ENCODE measurements at places on chromosomes 12 and 14. TPM values are rescaled to one million over a fixed set of nuclear protein-coding genes. Genes with fewer than 3 reads are reported as not detected.

DNA sequence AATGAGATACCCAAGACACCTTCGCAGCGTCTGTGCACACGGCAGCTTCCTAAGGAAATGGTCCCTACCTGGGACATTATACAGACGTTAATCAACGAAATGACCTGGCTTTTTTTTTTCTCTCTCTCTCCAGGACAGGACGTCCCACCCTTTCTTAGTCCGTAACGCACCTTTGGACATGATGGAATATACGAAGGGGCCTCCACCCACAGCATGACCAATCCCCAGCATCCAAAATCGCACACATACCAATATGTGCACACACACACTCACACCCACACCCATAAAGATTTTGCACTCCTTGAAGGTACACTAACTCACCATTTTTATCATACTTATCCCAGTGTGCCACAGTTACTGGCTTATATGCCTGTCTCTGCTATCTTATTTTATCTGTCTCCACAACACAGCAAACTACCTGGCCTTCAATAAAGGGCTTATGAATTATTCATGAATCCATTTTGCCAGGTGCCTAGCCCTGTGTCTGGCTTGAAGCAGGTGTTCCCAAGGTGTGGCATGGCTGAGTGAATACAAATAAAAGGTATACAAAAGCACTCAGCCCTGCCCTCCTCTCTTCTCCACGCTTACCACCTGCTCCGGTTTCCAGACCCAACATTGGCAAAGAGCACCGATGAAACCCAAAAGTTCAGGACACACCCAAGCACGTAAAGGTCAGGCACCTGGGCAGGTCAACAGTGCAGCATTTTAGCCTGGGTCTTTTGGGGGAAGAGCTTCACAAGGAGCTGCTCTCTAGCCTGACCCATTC, 2.2 kb downstream of the SCNN1A start:
- DNase-seq: no peak

DNA sequence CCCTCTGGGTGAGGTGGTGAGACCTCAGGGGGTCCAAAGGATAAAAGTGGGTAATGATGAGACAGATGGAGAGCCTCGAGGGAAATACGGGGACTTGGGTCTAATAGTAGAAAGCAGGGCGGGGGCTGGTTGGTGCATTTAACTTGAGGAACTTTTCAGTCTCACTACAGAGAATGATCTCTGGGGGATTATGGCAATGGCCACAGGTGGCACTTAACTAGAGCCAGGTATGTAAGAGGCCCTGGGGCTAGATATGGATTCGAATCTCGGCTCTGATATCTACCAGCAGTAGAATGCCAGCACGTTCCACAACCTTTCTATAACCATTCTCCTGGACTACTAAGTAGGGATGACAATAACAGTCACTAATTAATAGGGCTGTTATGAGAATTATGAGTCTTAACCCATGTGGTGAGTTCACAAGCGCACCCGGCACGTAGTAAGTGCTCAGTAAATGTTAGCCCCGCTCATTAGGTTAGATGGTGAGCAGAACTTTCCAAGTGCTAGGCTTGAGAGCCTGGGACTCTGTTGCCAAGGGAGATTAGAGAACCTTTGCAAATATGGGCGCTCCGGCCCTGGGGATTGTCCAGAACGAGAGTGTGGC, 888 bp upstream of the PLXNC1 start:
- peak; percentile 15 for DNase-seq

Gene COX8C
- 0.73 TPM for polyA plus RNA-seq

DNA sequence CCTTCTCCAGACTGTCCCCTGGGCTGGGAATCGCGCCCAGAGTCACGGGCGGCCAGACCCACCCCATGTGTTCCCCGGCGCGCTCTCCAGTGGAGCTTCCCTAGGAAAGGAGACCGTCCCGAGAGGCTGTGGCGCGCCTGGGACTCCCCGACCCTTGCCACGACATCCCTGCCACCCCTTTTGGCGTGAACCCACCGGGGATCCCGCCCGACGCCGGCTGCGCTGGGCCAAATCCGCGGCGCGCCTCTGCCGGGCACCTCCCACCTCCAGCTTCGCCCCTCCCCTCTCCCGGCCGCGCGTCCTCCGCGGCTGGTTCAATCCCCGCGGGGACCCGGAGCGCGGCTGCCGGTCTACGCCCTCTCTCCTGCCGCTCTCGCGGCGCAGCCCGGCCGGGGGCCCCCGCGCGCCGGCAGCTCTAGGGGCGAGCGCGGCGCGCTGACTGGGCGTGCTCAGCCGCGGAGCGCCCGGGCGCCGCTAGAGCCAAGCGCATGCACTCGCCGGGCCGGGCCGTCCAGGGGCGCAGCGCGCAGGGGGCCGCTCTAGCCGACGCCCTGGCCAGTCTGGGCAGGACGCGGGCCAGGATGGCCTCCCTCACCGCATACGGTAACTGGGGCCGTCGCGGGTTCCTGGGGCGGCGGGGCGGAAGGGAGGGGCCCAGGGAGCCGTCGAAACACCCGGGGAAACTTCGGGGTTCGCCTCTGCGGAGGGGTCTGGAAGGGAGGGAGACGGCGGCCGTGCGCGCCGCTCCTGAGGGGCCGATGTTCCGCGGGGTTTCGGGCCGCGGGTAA, 77.4 kb upstream of the ANO4 start:
- no peak for DNase-seq

- peak; percentile 14 for DNase-seq
These were observed 581 bp downstream of the ARG2 start for GRCh38 chr14:67620217-67620785.

DNA sequence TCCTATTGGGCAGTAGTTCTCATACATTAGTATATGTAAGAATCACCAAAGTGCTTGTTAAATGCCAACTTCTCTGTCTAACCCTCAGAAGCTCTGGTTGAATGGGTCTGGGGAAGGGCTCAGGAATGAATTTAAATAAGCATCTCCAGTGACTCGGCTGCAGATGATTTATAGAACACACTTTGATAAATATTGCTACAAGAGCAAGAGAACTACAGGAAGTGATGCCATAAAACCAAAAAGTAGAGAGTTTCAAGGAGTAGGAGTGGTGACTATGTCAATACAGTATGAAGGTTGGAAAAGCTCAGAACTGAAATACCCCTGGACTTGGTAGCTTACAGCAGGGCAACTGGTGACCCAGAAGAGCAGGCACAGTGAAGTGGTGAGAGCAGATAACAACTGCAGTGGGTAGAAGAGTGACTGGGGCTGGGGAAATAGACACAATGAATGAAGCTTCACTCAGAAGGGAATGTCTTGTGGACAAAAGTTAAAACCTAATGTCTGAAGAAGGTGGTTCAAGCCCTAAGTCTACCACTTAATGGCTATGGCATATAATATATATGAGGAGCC, 8.0 kb upstream of the PLEKHA5 start:
- DNase-seq: no peak

Gene KRT78
- polyA plus RNA-seq: not detected

Gene GDF3
- polyA plus RNA-seq: not detected

Gene SERPINA12
- polyA plus RNA-seq: not detected

DNA sequence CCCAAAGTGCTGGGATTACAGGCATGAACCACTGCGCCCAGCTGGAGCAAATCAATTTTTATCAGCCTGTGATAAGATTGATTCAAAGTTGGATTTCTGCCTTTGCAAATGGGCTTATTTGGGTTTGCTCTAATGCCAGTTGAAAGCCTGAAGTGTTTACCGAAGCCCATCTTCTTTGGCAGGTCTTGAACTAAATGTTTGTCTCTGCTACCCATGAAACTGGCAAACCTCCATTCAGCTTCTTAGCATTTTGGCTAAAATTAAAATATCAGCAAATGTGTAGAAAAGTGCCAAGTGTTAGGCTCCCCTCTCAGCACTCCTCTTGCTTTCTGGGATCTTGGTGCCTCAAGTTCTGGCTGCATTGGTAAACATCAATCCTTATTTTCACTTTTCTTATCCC, 61.5 kb downstream of the MGAT4C start:
- no peak for DNase-seq

Gene HOXC4
- polyA plus RNA-seq: 11.1 TPM

DNA sequence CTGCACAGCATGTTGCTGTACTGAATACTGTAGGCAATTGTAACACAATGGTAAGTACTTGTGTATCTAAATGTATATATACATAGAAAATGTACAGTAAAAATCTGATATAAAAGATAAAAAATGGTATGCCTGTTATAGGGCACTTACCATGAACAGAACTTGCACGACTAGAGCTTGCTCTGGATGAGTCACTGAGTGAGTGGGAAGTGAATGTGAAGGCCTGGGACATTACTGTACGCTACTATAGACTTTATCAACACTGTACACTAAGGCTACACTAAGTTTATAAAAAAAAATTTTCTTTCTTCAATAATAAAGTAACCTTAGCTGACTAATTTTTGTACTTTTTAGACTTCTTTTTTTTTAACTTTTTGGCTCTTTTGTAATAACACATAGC, 24.2 kb upstream of the NEDD1 start:
- DNase-seq: no peak

- no peak for DNase-seq
These were observed 69.6 kb downstream of the GALNT8 start for GRCh38 chr12:4789776-4790175.

DNA sequence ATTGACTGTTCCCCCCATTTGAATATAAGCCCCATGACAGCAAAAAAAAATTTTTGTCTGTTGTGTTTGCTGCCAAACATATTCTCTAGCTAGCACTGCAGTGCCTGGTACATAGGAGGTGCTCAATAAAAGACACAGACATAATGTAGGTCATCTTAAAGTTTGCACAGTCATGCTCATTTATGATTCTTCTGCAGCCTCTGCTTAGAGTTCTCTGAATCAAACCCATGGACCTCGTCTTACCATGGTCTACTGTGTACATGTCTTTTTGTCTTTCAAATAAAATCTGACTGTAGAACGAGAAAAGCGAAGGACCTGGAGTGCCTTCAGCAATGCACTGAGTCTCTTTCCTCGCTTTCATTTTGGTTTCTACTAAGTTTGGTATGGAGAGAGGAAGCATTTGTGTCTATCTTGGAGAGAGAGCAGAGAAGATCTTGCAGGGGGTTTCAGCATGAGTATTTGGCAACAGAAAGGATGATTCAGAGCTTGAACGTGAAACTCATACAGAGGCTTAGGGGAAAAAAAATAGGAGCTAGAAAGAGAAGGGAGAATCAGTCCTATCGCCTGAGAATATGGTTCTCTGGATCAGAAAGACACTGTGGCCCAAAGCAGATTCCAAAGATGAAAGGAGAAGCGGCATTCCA, 38.8 kb upstream of the TMCC3 start:
- DNase-seq: no peak

DNA sequence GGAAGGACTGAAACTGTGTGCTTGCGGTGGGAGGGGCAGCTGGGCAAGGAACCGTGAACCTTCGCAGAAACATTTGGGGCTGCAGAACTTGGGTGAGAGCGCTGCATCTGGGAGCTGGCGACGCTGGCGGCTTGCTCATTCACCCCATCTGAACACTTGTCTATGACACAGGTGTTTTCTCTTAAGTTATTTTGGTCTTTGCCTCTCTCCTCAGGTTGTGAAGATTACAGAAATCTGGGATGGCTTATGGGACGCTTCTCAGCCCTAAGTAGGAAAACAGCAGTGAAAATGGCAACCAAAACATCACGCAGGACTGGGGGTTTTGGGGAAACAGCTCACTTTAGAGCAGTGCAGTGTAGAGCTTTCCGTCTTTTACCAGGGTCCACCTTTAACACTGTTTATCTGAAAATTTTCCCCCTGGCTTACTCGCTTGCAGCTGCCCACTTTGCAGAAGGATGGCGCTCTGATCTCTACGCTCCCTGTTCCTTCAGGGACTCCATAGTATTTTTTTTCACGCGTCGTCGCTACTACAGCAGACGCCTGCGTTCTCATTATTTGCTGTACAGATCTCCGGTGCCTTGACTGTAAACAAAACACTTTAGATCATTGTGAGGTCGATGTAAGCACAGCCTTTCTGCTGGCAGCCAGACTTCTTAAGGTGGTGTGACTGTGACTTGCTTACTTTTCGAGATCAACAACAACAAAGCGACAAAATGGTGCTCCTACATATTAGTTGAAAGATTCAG, 2.7 kb upstream of the CDKN1B start:
- no peak for DNase-seq

Gene KLRC2
- polyA plus RNA-seq: 0.58 TPM

Gene IPO4
- polyA plus RNA-seq: 27.1 TPM

- DNase-seq: no peak
These were observed 10.1 kb upstream of the KICS2 start for GRCh38 chr12:64232196-64232595.

- DNase-seq: no peak
These were observed 130.5 kb upstream of the CRY1 start for GRCh38 chr12:107223821-107224220.

Gene FAM181A
- not detected for polyA plus RNA-seq

- no peak for DNase-seq
These were observed at the start of gene SIX6 for GRCh38 chr14:60508707-60509437. Gene SIX6, plus strand, starts transcription at chr14:60509146. Its CDS starts 253 bp downstream, at chr14:60509399.

GRCh38 chr12:18811273-18811672, 73.4 kb downstream of the CAPZA3 start:
- no peak for DNase-seq

Measured in muscle of arm (tissue), 14 donors.